ENCODE measurements at places on chromosomes 1 and 21.

- no peak for DNase-seq
Measured at GRCh38 chr1:147895123-147895522, 7.5 kb upstream of the GJA8 start.

GRCh38 chr1:214272964-214273533, 7.9 kb upstream of the SMYD2 start:
- no peak for DNase-seq

GRCh38 chr1:100344774-100345173, 7.5 kb upstream of the CDC14A start:
- DNase-seq, result no peak

- no peak for DNase-seq
Measured at GRCh38 chr1:58318157-58319005, 228.1 kb downstream of the OMA1 start.

DNA sequence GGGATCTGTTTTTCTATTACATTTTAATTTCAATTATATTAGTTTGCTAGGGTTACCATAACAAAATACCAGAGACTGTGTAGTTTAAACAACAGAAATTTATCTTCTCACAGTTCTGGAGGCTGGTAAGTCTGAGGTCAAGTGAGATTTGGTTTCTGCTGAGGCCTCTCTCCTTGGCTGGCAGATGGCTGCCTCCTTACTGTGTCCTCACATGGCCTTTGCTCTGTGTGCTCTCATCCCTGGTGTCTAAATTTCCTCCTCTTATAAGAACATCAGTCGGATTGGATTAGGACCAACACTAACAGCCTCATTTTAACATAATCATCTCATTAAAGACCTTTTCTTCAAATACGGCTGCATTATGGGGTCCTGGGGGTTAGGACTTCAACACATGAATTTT, 195.2 kb upstream of the CHODL start:
- no peak for DNase-seq

GRCh38 chr1:86858524-86859261, 55.2 kb downstream of the SELENOF start:
- no peak for DNase-seq

GRCh38 chr1:58539553-58539952, 7.0 kb downstream of the OMA1 start:
- DNase-seq, result no peak

DNA sequence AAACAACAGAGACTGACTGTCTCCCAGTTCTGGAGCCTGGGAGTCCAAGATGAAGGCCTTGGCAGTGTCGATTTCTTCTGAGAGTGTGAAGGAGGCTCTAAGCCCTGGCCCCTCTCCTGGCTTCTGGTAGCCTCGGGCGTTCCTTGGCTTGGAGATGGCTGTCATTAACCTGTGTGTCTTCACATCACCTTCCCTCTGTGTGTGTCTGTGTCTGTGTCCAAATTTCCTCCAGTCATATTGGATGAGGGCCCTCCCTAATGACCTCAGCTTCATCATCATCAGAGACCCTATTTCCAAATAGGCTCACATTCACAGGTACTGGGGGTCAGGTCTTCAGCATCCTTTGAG, 138.3 kb downstream of the TOMM20 start:
- no peak for DNase-seq

GRCh38 chr1:164713456-164714207, 154.6 kb downstream of the PBX1 start:
- no peak for DNase-seq

- DNase-seq, result no peak
Measured at GRCh38 chr1:108814343-108815125, 42.4 kb downstream of the AKNAD1 start.

- no peak for DNase-seq
Measured at GRCh38 chr1:157105988-157106812, 6.6 kb upstream of the ETV3L start.

DNA sequence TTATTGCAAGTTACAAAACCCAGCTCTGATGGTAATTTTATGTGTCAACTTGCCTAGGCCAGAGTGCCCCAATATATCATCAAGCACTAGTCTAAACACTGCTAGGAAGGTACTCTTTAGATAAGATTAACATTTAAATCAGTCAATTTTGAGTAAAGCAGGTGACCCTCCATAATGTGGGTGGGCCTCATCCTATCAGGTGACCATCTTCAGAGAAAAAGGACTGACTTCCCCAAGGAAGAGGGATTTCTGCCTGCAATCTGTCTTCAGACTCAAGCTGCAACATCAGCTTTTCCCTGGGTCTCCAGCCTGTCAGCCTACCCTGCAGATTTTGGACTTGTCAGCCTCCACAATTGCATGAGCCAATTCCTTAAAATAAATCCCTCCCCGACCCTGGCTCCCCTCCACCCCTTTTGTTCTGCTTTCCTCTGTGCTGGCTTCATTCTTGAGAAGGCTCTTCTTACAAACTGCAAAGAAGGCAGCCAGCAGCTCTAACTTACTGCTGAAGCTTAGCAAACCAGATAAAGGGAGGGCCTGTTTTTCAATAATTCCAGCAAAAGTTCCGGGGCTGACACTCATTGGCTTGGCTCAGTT, 56.4 kb upstream of the RUNX3 start:
- DNase-seq, result no peak

DNA sequence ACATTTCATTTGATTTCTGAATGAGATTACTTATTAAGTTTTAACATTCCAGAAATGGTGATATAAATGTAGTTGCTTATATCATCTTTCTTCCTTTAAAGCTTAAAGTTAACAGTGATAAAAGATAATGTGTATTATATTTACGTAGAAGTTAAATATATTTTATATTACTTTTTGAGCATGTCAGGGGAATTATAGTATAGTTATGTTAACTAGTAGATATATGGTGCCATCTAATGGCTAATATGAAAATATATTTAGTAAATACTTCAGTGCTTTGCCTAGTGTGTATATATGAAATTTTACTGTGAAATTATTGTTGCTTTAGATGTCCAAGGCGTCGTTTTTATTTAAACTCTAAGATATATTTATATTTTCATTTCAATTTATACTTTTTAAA, 51.5 kb downstream of the SYT14 start:
- peak; percentile 36 for DNase-seq

DNA sequence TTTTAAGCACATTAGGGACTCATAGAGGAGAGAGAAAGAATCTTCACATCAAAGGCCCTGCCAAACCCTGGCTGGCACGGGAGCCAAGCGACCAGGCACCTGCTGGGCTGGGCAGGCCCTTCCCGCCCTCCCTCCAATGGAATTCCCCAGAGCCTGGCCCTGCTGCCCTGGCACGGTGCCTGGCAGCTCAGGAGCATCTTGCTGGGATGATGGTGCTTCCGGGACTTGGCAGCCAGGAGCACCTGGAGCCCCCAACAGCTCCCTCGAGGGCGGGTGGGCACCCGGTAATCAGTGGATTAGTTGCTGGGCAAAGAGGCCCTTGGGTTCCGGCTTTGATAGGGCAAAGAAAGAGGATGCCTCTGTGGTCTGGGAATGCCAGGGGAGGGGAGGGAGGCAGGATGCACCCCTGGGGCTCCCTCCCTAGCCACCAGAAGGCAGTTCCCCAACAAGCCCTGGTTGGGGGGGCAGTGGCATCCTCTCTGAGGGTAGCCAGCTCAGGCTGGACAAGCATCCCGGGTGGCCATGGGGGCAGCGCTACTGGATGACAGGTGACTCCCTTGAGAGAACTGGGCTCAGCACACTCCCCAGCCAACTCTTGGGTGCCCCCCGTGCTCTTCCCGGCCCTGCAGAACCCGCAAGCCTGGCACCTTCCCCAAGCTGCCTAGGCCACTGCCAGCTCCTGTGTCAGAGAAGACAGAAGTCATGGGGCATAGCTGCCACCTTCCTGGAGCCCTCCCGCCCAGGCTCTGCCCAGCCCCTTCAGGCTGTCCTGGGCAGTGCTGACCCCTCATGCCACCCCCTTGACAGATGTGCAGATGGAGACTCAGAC, 26.4 kb downstream of the KRTAP10-1 start:
- DNase-seq, result peak; percentile 44

GRCh38 chr1:44569491-44569890, 104.8 kb downstream of the TMEM53 start:
- no peak for DNase-seq

GRCh38 chr1:67193704-67194103, 27.4 kb downstream of the IL23R start:
- no peak for DNase-seq

GRCh38 chr1:40020447-40021085, 20.0 kb upstream of the CAP1 start:
- no peak for DNase-seq

DNA sequence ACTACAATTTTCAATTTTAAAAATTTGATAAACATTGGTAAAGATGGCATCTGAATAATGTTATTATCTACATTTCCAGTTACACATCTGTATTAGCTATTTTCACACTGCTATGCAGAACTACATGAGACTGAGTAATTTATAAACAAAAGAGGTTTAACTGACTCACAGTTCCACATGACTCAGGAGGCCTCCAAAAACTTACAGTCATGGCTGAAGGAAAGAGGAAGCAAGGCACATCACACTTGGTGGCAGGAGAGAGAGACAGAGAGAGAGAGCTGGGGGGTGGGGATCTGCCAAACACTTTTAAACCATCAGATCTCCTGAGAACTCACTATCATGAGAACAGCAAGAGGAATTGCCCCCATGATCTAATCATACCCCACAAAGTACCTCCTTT, 850.0 kb downstream of the LTN1 start:
- DNase-seq, result no peak

DNA sequence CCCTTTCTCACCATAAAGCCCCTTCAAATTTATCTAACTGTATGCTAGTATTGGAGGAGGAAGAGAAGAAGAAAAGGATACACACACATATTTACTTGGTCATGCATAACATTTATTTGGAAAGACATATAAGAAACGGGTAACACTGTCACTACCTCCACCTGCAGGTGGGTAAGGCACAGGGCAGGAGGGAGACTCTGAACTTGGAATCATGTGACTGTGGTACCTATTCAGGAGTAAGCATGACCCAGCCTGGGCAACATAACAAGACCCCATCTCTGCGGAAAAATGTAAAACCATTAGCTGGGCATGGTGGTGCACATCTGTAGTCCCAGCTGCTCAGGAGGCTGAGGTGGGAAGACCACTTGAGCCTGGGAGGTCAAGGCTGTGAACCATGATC, 1.4 kb upstream of the PADI6 start:
- DNase-seq, result no peak

- no peak for DNase-seq
Measured at GRCh38 chr1:7938070-7938469, 2.6 kb downstream of the TNFRSF9 start.

- no peak for DNase-seq
Measured at GRCh38 chr1:184283999-184284398, 102.8 kb upstream of the C1orf21 start.

DNA sequence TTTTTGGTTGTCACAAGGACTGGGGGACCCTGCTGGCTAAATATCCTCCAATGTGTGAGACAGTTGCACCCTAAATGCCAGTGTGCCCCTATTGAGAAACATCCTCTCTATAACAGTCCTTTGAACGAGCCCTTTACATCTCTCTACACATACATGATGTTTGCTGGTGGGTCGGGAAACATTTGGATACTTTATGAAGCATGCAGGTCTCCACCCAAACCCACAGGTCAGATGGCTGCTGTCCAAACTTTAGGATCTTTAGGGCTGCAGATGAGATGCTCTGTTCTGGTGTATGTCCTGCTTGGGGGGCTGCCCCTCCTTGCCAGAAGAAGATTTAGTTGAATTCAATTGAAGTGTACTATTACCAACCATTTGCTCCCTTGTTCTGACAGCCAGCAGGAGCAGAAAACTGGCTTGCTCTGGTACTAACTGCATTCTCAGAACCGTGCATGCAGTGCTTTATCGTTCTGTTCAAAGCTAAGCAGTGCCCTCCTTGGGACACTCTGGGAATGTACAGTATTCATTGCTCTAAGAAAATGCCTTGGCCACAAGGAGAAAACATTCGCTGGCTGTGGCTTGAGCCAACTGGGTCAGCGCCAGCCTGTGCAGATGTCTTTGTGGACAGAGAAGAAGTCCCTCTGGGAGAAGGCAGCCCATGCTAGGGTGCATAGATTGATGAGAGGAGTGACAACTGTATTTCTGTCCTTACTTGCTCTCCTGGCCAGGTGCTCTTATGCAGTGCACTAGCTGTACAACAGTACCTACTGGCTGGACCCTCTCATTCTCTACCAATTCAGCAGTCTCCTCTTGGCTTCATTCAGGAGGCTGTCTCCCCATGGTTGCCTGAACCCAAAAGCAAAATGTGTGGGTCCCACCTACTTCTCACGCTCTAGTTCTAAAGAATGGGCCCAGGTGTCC, 61.4 kb upstream of the DIRAS3 start:
- peak; percentile 23 for DNase-seq

GRCh38 chr1:151542710-151543129, 2.6 kb downstream of the TUFT1 start:
- peak; percentile 42 for DNase-seq

- DNase-seq, result no peak
Measured at GRCh38 chr21:25381936-25382452, 225.3 kb downstream of the MRPL39 start.

DNA sequence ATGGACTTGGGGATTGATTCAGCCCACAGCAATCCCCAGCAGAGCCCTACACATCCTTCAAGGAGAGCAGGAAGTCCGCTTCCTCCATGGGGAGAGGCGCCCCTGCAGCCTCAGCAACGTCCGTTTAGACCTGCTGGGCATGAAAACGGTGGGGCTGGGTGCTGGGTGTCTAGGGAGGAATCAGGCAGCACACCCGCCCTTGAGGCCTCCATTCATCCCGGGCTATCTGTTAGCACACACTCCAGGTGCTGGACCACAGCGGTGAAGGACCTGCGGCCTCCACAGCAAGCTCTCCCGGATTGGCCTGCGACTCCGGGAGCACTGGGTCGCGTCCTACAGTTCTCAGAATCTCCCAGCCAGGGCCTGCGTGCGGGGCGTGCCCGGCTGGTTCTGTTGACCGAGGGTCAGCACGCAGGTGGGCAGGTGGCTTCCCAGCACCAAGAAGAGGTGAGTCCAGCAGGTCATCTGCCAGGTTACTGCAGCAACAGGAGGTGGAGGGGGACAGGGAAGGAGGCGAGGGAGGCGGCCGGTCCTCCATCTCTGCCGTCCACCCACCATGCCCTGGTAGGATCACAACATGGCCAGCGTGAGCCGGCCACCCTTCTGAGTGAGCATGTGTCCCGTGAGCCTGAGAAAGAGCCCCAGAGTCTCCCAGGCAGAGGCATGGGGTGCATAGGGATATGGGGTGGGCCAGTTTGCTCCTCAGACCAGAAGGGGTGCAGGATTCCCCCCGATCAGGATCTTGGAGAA, 96.6 kb downstream of the RIPK4 start:
- DNase-seq, result no peak

DNA sequence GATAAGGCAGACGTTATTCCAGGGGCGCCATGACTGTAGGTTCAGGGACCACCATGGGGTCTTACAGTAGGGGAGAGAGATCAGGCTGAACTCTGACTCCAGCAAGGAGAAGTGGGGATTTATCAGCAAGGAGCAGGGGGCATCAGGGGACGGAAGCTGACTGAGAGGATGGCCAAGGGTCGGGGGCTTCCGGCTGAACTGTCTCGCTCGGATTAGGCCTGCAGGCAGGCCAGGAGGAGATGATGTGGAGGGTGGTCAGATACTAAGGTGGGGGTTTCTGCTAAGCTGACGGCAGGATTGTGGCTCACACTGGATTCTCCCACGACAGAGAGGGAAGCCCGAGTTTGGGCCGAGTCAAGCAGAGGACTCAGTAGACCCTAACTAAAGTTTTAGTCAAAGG, 186.9 kb upstream of the VAMP3 start:
- DNase-seq, result no peak

Data from DMS153 (cell line).